ENCODE measurements at places on chromosomes 3 and 15.

DNA sequence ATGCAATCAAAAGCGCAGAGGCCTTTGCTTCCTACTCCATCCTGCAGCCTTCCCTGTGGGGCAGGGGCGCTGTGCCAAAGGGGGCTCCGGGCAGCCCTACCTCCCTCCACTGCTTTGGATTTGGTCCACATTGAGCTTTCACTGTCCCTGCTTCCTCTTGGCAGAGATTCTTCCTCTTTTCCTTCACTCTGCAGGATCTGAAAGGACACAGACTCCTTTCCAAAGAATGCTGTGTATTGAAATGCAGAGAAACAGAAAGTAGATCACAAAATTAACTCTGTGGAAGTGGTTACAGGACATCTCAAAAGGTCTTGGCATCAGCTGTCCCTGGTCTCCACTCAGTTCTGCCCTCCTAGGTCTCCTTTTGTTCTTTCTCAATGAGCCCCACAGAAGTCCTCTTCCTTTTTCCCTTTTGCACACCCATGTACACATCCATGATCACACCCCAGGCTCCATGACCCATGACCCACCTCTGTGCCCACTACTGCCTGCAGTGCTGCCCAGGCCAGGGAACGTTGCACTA, 64.1 kb downstream of the CCR1 start:
- DNase-seq = no peak

- DNase-seq = no peak
Measured at GRCh38 chr3:15108869-15109268, 9.9 kb upstream of the RBSN start.

DNA sequence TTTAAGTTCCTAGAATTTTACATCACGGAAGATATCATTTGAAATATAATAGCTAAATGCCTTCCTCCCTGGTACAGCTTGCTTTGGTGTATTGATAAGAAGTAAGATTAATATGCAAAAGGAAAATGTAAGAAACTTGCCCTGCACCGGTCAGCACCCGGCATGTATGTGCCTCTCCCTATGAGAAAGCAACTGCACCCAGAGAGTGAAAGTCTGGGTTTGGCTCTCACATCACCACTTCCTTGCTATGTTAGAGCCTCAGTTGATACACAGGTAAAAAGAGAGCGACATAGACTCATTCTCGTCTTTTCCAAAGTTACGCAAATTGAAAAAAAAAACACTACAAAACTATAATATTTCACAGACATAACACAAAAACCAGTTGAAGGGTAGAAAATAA, 96.7 kb downstream of the FOXP1 start:
- no peak for DNase-seq

- DNase-seq = no peak
Measured at GRCh38 chr3:78665101-78665500, 1102.7 kb downstream of the ROBO1 start.

DNA sequence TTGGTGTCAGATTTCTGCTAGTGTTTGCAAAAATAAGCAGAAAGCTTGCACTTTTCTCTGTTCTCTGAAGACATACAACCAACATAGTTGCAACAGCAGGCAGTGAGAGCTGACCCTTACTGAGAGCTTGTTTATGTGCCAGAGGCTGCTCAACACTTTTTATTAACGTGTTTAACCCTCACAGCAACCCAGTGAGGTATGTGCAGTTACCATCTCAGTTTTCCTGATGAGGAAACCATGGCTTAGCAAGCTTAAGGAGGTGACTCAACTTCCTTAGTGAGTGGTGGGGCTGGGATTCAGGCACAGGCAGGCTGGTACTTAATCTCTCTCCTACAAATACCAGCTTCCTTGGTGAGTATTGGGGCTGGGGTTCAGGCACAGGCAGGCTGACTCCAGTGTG, 158.1 kb upstream of the CTDSPL start:
- DNase-seq = no peak

DNA sequence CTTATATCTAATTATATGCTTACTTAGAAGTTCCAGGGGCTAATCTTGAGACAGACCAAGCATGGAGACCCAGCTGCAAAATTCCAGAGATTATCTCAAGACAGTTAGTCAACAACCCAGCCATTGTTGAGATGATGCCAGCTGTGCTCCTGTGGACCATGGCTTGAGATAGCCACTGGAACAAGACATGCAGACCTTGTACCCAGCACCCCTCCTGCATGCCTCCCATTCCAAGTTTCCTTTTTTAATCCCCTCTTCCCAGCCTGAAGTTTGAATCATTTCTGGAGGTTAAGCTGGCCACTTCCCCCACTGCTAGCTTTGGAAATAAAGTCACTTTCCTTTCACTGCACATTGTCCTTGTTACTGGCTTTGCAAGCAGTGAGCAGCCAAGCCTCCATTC, 53.8 kb downstream of the IMPG2 start:
- no peak for DNase-seq

DNA sequence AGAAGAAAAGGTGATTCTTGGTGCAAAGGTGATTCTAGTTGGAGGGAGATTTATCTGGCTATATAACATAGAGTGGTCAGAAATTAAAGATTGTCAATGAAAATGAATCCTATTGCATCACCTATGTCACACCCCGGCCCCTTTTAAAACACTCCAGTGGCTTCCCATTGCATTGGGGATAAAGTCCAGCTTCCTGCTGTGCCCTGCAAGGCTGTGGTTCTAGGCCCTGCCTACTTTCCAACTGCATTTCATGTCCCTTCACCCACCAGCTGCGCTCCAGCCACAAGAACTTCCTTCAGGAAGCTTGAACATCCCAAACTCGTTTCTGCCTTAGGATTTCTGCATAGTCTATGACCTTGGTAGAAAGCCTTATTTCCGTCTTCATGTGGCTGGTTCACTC, 118.7 kb upstream of the UMPS start:
- DNase-seq = no peak

Measured in GM10248 (cell line).